NCI-H1105 treated with DMSO at 0.1 percent for 48 hours (cell line): ENCODE measurements at places on chromosomes 16 and 17.
A peak's percentile ranks its signal among the peaks of the same experiment; 100 is the strongest.

DNA sequence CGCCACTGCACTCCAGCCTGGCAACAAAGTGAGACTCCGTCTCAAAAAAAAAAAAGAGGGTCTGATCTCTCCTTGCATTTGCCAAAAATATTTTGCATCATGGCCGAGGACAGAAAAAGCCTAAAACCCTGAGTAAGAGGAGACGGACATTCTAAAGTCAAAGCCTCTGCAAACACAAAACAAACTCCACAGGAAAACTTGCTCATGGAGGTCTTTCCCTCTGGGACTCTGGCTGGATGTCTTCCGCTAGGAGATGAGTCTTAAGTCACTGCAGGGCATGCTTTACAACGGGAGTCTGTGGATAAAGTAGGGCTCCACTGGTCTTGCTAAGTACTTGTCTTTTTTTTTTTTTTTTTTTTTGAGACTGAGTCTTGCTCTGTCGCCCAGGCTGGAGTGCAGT, 74.0 kb downstream of the MRM3 start:
- DNase-seq, result no peak

DNA sequence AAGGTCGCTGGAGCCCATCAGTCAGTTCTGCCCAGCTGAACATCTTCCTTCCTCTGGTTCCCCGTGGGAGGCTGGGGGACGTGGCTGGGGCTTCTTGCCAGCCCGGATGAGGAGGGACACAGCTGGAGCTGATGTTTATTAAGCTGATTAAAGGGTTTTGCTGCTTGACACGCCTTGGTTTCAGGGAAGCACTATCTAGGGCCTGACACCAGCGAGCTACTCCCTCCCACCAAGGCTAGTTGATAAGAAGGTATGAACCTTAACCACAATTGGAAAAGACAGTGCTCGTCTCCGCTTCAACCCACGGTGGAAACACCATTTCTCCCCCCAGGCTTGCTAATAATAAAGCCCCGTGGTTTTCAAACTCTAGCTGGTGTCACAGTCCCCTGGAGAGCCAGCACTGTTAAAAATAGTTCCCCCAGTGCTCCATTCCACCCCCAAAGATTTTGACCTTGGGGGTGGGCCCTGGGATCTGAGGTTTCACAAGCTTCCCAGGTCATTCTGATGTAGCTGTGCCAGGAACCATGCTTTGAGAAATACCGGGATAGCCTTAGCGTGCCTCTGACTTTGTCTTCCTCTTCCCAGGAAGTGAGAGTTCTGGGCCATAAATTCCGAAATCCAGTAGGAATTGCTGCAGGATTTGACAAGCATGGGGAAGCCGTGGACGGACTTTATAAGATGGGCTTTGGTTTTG, 5.5 kb downstream of the DHODH start:
- no peak for DNase-seq

- no peak for DNase-seq
Observed at GRCh38 chr17:30239089-30239462, 3.6 kb upstream of the SLC6A4 start.

GRCh38 chr16:23029733-23030420, 119.4 kb downstream of the USP31 start:
- DNase-seq, result peak; percentile 52

DNA sequence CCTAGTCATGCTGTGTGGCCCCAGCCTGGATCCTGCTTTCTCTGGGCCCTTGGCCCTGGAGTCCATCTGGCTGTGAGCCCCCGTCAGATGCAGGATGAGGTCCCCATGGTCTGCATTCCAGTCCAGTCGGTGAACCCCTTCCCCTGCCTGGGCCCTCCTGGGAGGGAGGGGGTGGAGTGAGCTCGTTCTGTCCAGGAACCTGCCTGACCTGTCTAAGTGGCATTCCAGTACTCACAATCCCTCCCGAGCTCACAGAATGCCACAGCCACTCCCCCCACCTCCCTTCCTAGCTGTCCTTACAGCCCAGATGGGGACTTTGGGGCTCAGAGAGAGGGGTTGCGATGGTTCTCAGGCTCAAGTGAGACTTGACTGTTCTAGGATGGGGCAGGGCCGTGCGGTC, 15.5 kb downstream of the SPNS2 start:
- no peak for DNase-seq

DNA sequence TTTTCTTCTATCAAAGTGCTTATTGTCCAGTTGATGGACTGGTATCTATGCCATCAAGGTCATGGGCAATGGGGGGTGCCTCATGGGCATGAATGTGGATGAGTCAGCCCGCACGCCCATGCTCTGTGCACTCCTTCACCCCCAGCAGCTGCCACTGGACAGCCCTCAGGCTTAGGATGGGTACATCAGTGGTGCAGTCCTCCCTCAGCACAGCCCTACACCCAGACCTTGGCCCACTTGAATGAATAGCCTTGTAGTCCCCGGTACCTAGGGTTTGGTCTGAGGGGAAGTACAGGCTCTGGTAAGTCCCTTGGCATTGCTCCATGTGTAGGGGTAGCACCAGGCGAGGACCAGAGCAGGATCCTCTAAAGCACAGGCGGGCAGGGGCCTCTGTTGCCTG, 10.4 kb upstream of the GNA13 start:
- no peak for DNase-seq

DNA sequence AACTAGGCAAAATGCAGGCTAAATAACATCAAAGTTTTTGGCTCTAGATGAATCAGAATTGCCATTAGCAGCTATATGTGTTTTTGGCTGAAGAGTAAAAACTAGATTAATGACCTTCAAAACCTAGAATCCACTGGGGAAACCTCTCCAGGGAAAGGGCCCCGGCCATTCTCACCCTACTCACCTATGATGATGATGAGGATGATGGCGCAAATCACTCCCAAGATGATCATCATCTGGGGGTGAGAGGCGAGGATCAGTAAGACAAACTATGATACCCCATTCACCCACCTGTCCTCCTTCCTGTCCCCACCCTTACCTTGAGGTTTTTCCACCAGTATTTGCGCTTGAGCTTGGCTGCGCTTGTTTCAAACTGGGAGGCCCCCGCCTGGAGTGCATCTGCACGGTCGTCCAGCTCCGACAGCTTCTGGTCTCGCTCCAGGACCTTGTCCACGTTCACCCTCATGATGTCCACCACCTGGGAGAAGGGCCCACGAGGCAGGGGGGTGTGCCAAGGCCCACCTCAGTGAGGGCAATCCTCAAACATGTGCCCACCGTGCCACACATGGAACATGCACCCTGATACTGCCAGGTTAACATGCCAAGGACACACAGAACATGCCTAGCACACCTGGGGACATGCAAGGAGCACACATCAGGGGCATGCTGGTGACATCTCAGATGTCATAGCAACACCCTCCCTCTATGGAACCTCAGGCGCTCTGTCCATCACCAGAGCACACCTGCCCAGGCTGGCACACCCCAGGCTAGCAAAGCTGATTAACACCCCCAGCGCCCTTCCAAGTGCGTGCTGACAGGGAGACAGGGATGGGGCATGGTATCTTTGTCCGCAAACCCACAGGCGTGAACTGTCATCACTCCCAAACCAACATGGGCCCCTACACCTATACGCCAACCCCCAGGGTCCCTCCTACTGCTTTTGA, 1.2 kb downstream of the VAMP2 start:
- DNase-seq, result no peak

GRCh38 chr16:57446531-57447185, 527 bp downstream of the CIAPIN1 start:
- peak; percentile 18 for DNase-seq

- DNase-seq, result no peak
Observed at GRCh38 chr17:41256291-41256685, 1.1 kb downstream of the KRTAP9-9 start.

GRCh38 chr17:49521471-49522356, 26.6 kb downstream of the NGFR start:
- DNase-seq, result no peak

DNA sequence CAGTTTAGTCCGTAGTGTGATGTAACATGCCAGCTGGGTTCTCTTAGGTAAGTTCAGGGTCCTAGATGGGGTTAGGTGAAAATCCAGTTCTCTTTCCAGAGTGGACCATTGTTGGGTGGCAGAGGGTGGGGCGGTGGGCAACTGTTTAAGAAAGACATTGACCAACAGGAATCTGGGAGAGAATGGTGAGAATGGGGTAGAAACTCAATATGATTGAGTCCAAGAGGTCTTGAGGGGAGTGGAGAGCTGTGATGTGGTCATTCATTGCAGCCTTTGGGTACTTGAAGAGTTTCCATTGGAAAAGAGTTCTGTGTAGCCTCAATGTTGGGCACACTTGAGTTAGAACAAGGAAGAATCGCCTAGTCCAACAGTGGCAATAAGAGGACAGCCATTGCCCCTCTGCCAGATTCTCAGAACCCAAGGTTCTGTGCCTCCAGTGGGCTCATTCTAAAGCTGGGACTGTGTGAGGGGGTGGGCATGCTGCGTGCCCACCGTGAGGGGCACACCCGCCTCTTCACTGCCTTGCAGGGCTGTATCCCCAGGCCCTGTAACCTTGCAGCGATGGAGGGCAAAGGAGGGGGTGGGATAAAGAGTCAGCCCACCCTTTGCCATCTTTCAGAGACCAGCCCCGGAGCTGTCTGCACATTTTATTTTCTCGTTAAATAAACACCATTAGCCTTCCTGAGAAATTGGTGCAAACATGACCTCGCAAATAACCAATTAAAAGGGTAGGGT, 208.1 kb downstream of the CCDC182 start:
- DNase-seq, result no peak

DNA sequence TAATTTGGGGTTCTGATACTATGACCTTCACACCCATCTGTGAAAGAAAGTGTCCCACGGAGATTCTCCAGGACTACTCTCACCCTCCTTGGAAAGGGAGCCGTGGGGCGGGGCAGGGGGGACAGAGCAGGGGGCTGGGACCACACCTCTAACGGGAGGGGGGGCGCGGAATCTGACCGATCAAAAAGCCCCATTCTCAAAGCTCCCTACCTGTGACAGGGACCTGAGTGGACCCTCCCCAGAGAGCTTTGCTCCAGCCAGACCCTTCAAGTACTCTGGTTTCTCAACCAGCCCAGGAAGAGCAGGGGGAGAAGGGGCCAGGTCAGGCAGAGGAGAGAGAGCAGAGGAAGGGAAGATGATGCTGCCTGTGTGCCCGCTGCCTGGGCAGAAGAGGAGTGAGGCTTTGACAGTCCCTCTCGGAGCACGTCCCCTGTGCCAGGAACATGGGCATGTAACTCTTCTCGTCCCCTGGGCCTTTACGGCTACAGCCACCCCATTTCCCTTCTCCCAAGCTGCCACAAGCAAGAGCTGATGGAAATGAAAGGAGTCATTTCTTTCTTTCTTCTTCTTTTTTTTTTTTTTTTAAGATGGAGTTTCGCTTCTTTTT, 682 bp downstream of the XAF1 start:
- DNase-seq, result no peak

DNA sequence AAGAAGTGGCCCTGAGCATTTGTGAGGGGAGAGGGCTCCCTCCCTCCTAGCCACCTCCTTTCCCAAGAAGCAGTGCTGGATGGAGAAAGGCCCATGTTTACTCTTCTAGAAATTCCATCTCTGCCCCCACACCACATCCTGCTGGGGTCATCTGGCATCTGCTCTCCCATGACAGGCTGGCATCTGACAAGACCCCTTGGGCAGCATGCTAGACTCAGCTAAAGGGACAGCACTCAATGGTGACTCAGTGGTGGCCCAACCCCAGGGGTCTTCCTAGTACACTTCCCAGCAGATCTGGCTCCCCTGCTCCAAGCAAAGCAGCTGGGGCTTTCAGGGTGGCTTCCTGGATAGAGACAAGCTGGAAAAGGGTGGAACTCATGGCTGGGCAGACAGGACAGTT, 14.4 kb downstream of the SLC38A7 start:
- DNase-seq, result no peak

- no peak for DNase-seq
Observed at GRCh38 chr17:18191236-18191667, 7.6 kb downstream of the ALKBH5 start.

DNA sequence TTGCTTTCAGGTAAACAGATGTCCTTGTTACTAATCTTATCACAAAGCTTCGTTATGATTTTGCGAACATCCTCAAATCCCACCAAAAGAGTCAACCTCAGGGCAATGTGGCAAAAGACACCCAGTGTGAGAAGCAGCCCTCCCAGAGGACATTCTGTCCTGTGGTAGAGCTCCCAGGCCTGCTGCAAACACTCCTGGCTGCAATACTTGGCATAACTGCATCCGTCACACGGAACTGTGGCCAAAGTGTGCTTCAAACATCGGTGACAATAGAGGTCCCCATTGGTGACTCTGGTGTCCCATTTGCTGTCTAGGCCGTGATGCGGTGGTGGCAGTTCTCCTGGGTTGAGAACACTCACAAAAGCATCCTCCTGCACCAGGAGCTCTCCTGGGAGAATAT, 29.5 kb downstream of the SMYD4 start:
- DNase-seq, result no peak

- DNase-seq, result no peak
Observed at GRCh38 chr17:69524854-69525253, 110.4 kb downstream of the MAP2K6 start.

- no peak for DNase-seq
Observed at GRCh38 chr16:67723151-67723910, 4.2 kb upstream of the GFOD2 start.

DNA sequence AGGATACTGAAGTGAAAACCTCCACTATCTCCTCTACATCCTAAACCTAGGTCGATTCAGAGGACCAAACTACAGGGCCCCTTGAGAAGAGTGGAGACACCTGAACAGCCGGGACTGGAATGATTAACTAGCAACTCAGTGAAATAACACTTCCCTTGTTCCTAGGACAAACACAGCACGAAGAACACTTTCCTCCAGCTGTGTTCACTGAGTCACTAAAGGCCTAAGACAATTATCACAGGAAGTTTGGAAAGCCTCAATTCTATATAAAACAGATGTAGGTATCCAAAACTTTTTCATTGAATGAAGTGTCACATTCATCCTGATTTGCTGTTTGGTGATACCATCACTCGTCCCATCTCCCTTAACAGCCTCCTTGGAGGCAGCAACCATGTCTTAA, 15.5 kb upstream of the CUEDC1 start:
- DNase-seq, result no peak

GRCh38 chr17:37490638-37491614, 1.2 kb downstream of the DUSP14 start:
- DNase-seq, result no peak

- no peak for DNase-seq
Observed at GRCh38 chr16:3356118-3356517, 429 bp downstream of the OR2C1 start.

GRCh38 chr16:57689762-57690558, 4.6 kb upstream of the DRC7 start:
- no peak for DNase-seq

GRCh38 chr16:79267146-79267545, 333.4 kb downstream of the MAF start:
- no peak for DNase-seq
